ENCODE measurements at places on chromosomes 6 and 20.

DNA sequence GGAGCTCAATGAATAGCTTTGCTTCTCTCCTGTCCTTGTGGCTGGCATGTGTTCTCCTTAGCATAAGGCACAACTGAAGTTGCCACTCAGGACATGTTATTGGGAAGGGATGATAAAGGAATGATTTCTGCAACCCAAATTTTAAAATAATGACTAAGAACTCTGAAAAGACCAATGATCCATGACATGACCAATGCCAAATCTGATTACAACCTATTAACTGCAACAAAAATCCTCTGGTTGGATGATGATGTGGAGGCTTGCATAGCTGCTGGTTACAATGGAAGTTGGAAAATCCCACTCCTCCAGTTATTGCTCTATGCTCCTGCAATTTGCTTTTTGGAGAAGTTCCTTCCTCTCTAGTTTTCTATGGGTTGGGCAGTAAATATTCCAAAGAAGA lies 63.4 kb upstream of the FBXL4 start:
- no peak for DNase-seq

DNA sequence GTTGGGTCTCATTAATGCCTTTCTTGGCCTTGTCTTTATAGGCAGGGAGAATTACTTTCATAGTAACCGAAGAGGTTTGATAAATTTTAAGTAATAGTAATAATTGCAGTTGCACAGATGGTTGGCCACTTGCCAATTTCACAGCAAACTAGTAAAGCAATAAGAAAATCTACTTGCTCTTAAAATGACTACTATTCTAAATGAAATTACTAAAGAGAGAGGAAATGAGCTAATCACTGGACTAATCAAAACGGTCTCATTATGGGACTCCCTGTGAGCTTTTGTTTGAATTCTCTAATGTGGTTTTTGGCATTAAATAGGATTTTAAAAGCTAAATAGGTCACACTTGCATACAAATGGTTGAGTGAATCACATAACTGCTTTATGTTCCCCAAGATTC lies 227.4 kb upstream of the PLN start:
- DNase-seq, result no peak

DNA sequence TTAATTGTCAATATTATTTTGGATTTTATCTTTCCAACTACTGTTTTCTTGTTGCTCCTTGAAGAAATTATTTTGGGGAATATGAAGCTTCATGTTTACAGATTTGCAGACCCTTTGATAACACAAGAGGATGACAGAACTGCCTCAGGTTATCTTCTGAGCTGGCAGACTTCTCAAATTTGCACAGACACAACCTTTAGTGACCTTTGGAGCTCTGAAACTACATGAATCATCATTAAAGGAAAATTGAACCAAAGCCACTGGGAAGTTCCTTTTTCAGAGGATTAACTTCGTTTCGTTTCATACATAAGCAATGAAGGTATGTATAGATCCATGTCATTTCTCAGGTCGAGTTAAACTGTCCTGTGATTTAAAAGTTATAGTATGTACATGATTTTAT lies 85.9 kb downstream of the FBXO5 start:
- DNase-seq, result no peak

DNA sequence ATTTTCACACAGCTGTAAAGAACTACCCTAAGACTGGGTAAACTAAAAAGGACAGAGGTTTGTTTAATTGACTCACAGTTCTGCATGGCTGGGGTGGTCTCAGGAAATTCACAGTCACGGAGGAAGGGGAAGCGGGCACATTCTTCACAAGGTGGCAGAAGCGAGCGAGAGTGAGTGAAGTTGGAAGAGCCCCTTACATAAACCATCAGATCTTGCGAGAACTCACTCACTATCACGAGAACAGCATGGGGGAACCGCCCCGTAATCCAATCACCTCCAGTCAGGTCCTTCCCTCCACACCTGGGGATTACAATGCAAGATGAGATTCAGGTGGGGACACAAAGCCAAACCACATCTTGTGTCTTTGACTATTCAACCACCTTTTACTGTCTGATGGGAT lies 700.5 kb downstream of the TENT5A start:
- no peak for DNase-seq

DNA sequence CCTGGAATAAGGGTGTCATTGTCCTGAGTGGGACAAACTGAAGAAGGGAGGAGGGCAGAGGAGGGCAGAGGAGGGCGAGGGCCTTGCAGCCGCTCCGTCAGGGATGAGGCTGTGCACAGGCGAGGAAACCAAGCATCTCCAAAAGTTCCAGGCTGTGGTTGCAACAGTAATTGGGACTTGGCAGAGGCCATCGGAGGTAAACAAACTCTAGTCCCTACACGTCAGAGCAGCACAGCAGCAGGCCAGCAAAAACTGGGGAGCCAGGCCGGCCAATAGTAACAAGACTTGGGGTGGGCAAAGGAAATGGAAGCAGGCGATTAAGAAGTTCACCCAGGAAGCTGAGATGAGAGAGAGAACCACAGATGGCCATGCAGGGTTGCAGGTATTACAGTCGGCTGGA lies 142.8 kb downstream of the SMOC2 start:
- DNase-seq, result no peak

- DNase-seq, result no peak
These were observed 35.6 kb downstream of the PDE7B start for GRCh38 chr6:135887069-135887468.

DNA sequence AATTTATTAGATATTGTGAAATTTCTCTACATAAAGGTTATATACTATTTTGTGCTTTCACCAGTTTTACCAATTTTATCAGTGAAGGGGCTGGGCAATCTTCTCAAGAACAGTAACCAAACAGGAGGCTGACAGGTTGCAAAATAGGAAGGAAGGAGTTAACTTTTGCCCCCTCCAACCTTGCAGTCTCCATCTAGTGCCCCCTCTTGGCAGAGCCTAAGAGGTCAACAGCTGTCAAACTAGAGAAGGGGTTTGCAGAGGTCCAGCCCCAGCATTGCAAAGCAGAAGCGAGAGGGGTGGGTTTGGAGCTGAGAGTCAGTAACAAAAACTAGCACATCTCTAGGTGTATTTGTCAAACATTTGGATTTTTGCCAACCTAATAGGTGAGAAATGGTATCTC lies 391.0 kb downstream of the CDC5L start:
- DNase-seq, result no peak

DNA sequence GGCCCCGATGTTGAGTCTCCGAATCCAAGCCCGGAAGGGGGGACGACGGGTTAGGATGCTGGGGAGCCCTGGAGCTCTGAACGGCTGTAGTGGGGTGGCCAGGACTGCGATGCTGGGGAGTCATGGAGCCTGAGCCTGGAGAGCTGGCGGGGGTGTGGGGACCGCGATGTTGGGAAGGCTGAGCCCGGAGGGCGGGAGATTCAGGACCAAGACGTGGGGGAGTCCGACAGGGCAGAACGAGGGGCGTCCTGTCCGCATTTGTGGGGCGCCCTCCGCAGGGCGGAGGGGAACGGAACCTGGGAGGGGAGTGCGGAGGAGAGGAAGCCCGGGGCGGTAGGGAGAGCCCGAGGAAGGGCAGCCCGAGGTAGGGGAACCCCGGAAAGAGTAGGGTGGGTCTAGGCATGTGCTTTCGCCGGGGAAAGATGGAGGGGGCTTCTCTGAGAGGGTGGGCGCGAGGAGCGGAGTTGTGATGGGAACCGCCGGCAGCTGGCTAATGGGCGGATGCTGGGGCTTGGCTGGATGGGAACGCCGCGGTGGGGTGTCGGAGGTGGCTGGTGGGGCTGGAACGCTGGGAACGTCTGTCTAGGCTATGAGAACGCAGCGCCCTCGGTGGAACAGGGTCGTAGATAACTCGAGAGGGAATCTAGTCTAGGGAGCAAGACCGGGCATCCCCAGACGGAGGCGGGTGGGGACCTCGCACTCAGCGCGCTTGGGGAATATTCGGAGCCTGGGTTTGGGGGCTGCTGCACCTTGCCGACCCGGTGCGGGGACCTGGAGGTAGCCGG lies 684 bp downstream of the PAQR8 start:
- DNase-seq, result no peak

DNA sequence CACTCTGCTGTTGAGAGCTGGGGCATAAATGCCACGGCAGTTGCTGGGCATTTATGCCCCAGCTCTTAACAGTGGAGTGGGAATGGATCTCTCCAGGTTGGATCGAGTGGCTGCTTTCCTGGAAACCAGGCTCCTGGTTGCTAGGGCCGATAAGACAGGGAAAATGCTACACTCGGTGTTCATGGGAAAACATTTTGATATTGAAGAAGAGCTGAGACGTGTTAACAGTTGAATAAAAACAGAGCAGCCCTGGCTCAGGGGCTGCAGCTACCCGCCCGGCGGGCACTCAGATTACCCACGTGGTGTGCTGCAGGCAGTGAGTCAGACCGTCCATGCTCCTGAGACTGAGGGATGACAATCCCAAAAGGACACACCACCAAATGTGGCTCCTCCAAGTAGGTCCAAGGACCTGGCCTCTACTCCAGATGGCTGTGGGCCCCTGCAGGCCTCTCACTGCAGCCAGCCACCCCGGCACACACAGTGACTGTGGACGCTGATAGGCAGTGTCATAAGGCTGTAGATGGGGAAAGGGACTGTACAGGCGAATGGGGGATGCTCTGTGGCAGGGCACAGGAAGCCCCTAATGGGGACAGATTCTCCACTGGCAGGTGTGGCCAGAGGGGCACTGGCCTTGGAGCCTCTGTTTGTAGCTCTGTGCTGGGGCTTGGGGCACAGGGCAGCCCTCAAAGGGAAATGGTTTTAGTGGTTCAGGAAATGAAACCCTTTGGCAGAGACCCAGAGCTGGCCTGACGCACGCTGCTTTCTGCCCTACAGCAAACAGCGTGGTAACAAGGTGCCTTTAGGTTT lies 237.8 kb downstream of the LY86 start:
- DNase-seq, result no peak

- DNase-seq, result no peak
These were observed 44.6 kb upstream of the HDDC2 start for GRCh38 chr6:125346201-125346925.

DNA sequence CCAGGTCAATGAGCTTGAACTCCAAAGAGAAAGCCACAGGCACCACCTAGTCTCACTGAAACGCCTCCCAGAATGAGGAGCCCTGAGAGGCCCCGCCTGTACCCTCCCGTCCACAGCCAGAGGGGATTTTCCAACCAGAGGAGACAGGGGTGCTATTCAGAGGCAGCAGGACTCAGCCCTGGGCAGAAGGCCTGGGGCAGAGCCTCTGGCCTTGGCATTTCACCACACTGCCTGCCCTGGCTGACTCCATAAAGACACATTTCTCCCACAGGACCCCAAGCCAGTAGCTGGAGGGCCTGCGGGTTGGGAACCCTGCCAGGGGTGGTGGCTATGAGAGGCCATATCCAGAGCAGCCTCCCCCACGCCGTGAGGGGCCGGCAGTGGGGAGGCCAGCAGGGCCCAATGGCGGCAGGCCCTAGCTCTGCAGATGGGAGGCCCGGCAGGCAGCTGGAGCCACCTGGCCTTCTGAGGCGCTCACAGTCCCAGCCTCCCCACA lies 159.3 kb downstream of the PREX1 start:
- DNase-seq, result no peak

- no peak for DNase-seq
These were observed 14.5 kb upstream of the LBP start for GRCh38 chr20:38331814-38332213.

DNA sequence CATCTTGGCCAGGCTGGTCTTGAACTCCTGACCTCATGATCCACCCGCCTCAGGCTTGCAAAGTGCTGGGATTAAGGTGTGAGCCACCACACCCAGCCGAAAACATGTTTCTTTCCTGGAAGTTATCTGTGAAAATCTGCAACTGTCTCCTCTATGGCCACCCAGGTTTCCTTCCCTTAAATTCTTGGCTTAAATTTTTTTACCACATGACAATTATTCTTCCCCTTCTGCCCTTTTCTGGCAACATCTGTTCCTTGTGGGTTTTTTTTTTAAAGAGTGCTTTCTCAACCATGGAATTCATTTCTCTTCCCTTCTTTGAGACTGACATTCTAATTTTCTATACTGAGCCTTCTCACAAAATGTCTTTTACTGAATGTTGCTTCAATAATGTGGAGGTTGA lies 59.6 kb downstream of the DOK5 start:
- no peak for DNase-seq

DNA sequence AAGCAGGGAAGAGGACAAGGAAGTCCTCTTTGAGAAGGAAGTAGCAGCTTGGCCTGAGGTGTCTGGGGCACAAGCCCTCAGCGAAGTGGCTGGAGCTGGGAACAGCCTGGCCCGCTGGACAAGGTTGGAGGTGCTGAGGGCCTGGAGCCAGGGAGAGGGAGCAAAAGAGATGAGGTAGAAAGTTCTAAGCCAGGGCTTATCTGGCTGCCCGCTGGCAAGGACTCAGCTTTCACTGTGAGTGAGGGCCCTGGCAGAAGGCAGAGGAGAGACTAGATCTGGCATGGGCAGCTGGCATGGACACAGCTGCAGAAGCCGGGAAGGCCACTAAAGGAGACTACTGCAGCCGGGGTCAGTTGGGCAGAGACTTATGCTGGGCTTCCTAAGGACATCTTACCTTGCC lies 21.8 kb upstream of the PCMTD2 start:
- no peak for DNase-seq

- DNase-seq, result no peak
These were observed 11.2 kb upstream of the TTK start for GRCh38 chr6:79993012-79993910.

All from left renal pelvis (tissue), 4 donors.